ENCODE measurements at places on chromosomes 12 and 14.
A peak's percentile ranks its signal among the peaks of the same experiment; 100 is the strongest.

- no peak for DNase-seq
Measured at GRCh38 chr14:61277784-61278183, 3.4 kb downstream of the TMEM30B start.

- peak; percentile 37 for DNase-seq
Measured at GRCh38 chr14:101410126-101410525, 151.2 kb upstream of the DIO3 start.

GRCh38 chr14:91303091-91303923, 58.8 kb upstream of the GPR68 start:
- DNase-seq = no peak

DNA sequence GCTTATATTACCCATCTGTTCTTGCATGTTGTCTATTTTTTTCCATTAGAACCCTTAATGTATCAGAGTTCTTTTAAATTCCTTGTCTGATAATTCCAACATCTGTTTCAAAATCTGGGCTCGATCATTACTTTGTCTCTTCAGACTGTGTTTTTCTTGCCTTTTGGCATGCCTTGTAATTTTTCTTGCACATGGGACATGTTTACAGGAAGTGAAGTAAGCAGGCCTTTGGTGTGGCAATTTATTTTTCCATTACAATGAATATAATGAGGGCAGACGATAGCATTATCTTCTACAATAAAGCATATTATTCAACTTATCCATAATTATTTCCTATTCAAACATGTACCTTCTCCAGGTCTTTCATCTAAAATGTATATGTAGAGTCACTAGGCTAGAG, 48.3 kb downstream of the STXBP6 start:
- DNase-seq = no peak

DNA sequence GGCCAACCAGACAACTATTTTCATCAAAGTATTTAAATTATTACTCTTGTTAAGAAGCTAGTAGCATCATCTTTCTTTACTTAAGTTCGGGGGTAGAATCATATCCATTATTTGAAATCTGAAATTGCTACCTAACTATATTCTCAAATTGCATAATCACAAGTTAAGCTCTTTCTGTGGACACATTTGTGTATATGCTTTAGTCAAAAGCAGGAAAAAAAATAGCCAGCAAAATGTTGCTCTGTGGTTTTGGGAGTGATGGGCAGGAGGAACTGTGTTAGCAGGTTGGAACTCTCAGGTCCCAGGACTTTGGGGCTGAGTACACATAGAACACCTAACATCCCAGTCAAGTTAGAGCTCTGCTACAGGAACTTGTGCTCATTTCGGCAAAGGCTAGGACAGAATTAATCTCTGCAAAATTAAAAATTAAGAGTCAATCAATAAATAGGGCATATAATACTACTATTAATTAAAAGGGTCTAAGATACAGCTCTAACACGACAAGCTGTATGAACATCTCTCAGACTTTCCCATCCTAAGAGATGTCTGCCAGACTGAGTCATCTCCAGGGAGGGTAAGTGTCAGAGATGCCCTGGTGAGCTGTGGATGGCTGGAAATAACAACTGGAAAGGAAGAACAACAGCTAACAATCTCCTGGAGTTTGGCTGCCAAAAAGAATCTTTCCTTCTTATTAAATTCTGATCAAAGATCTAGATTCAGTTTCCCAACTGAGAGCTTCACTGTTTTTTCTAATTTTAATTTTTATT, 203.5 kb upstream of the GZMB start:
- DNase-seq = peak; percentile 18

DNA sequence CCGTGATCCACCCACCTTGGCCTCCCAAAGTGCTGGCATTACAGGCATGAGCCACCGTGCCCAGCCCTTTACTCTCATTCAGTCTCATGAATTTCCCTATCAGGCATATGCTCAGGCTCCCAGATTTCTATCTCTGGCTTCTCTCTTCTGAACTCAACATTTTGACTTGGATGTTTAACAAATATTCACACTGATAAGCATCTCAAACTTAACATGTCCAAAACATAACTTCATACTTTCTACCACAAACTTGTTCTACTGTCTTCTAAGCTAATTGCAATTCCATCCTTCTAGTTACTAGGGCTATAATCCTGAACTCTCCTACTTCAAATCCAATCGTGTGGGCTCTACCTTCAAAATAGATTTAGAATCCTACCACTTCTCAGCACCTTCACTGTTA, 73.9 kb upstream of the PAWR start:
- no peak for DNase-seq

DNA sequence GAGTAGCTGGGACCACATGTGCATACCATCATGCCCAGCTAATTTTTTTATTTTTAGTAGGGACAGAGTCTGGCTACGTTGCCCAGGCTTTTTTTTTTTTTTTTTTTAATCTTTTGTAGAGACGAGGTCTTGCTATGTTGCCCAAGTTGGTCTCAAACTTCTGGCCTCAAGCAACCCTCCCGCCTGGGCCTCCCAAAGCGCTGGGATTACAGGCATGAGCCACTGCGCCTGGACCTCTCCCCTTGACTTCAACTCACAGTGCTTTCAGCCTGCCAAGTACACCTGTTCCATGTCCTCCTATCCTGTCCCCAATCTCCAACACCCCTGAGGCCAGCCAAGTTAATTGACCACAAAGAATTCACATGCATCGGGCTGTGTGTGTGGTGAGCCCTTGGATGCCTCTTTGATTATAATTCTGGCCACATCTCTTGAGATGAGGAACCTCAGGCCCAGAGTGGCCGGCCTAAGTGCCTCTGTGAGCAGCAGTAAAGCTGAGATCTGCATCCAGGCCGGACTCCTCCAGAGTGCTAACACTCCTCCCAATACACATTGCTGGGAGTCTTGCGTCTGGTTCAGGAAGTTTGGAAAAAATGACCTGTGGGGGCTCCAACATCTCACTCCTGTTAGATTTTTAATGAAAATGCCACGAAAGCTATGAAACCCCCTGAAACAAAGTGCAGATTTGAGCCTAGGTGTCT, 6.8 kb downstream of the RAB35 start:
- DNase-seq = no peak

GRCh38 chr12:32435921-32436705, 36.8 kb downstream of the FGD4 start:
- no peak for DNase-seq

- DNase-seq = no peak
Measured at GRCh38 chr14:102451064-102451352, 58.6 kb downstream of the ANKRD9 start.

DNA sequence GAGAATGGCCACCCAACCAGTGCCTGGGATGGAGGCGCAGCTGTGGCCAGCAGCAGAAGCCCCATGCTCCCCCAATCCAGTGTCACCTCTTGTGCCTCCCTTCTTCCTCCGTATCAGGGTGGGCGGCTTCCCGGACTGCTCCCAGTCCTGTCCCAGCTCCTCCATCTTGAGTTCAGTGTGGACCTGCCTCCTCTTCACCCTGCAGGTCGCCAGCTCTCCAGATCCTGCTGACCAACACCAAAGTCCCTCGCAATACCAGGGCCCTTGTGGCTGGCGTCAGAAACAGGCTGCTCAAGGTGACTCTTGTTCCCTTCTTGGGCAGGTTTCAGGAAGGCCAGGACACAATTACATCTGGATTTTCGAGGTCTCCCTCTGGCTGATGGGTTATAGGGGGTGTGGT, 17.0 kb downstream of the MVK start:
- DNase-seq = no peak

DNA sequence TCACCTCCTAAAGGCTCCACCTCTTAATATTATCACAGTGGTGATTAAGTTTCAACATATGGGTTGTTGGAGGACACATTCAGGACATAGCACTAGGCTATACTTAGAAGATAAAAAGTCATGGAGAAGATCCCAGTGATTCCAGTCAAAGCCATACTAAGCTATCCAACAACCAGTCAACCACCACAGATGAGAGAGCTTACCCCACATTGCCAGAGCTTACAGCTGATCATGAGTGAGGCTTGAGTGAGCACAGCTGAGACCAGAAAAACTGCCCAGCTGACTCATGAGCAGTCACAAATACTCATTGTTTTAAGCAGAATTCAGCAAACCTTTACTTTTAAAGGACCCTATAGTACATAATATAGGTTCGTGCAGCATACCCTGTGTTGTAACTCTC, 85.1 kb downstream of the DRAM1 start:
- DNase-seq = no peak

GRCh38 chr12:107779077-107779831, 4.8 kb downstream of the ASCL4 start:
- no peak for DNase-seq

- no peak for DNase-seq
Measured at GRCh38 chr12:5177731-5178130, 134.1 kb downstream of the KCNA5 start.
